ENCODE measurements at places on chromosomes 1 and 21.

DNA sequence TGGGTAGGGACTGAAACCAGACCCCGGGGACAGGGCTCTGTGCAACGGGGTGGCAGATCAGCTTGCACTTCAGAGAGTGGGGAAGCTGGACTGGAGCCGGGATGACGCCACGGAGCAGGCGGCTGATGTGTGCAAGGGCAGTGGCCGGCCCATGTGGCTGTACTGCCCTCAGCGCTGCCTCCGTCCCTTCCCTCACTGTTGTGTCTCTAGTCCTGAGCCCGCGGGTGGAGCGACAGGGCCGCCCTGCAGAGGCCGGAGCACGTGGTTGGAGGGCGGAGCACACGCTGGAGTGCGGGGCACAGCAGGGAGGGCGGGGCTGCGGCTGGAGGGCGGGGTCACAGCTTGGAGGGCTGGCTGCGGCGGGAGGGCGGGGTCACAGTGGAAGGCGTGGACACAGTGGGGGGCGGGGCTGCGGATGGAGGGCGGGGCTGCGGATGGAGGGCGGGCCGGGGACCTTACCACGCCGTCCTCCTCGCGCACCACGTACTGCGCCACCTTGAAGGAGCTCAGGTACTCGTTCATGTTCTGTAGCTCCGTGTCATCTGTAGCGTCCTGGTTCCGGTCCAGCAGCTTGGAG lies 52.4 kb downstream of the CHD5 start:
- DNase-seq = peak; percentile 78

GRCh38 chr1:224201853-224202252 lies 18.8 kb downstream of the DEGS1 start:
- DNase-seq = no peak

DNA sequence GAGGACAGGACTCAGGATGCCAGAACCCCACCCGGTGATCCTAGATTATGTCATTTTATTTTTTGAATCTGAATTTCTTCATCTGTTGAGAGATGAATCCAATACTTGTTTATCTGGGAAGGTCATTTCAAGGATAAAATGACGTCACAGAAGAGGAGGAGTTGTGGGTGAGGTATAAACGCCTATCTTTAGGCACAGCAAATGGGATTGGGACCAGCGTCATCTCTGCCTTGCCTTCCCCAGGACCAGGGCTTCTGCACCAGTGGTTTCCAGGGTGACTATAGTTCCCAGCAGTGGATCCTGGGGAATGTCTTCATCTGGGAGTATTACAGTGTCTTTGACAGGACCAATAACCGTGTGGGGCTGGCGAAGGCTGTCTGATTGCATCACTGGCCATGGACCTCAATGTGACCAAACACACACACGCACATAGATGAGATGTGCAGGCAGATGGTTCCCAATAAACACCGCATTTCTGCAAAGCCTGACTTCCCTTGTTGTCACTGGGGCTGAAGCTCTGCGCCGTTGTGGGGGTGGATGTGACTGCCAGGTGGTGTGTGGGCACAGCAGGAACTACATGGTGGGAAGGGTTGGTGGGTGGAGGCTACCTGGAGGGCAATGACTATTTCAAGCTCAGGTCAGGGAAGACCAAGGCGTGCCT lies 28.1 kb downstream of the KCNA10 start:
- DNase-seq = no peak

- peak; percentile 44 for DNase-seq
Measured at GRCh38 chr1:167276969-167277368, 56.3 kb downstream of the POU2F1 start.

- DNase-seq = no peak
Measured at GRCh38 chr1:240492832-240493440, 119.0 kb downstream of the GREM2 start.

Measured in GM13976 (cell line).